Brain pericyte (primary cell): ENCODE measurements at places on chromosomes 12 and 14.

GRCh38 chr12:109121346-109121880 is 5.0 kb downstream of the ACACB start:
- DNase-seq: no peak

GRCh38 chr12:32997471-32997870 is 100.9 kb upstream of the PKP2 start:
- DNase-seq: no peak

GRCh38 chr14:55667801-55668200 is 87.8 kb downstream of the KTN1 start:
- no peak for DNase-seq

DNA sequence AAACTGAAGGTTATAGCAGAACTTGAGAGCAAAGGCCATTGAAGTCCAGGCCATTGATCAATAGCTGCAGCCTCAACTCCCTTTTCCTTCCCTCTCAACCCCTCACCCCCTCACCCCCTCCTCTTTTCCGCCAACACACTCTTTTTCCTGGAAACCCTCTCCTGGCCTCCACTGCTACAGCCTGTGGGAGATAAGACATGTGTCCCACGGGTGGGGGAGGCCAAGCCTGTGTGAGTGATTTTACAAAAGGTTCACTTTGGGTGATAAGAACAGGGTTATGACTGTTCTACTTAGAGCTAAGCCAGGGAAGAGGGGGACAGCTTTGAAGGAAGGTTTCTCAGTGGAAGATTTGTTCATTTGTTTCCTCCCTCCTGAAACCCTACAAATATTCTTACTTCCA is 9.2 kb upstream of the FGF23 start:
- no peak for DNase-seq

- DNase-seq: no peak
Observed at GRCh38 chr12:75881920-75882319, 149.7 kb downstream of the PHLDA1 start.

DNA sequence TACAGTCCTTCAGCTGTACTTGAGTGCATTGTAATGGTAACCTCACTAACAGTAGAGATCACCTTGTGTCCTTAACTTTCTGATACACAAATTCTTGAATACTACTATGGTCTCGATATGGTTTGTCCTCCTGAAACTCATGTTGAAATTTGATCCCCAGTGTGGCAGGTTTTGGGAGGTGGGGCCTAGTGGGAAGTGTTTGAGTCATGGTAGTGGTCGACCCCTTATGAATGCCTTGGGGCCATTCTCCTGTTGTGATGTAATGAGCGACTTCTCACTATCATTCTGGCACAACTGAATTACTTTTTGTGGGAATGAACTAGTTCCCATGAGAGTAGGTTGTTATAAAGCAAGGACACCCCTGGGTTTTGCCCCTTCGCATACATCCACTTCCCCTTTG is 52.3 kb downstream of the IPO8 start:
- no peak for DNase-seq

DNA sequence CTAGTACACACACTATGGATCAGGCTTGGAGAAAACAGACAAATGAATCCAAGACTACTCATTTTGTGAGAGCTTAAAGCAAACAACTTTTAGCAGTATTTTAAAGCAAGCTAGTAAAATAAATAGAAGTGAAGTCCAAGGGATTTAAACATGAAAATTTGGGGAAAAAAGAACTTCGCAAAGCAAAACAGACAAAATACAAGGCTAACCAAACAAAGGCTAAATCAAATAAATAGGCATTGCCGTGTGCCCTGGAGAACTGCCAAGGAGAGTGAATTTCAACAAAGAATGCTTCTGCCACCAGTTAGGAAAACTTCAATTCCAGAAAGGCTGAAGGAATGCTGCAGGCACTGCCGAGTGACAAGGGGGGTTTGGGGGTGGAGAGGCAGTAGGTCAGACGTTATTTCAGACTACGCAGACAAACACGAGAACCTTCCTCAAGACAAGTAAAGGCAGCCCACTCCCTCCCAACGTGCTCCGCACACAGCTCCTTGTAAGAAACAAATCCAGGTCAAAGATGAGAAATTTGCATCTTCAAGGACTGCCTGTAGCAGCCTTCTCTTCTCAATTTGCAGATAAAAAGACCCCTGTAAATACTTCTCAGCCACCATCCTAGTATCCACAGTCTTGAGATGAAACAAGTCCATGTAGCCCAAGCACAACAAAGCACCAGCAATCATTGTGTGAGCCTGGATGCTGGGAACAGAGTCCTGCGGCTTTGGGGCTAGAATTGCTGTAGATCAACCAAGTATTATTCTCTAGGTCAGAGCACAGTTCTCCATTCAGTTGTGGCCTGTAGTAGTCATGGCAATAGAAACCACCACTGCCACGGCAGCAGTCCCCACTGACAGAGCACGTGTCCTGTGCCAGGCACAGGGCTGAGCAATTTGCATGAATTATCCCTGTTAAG is 43.3 kb downstream of the EFCAB11 start:
- DNase-seq: no peak

- no peak for DNase-seq
Observed at GRCh38 chr12:7868391-7868790, 4.3 kb downstream of the SLC2A14 start.

DNA sequence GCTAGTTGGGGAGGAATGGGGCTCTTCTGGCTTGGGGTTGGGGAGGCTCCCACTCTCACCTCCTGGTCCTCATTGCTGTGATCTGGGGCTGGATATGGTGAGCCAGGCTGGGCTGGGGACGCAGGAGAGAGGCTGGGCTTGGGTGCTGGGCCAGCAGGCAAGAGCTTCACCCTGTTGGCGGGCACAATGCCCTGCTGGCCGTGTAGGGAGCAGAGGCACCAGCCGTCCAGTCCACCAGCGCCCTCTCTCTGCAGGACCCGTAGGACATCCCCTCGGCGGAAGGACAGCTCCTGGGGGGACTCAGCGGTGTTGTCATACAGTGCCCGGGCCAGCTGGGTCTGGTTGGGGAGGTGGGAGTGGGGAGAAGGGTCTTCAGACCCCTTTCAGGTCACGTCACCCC is 4.5 kb downstream of the EFS start:
- no peak for DNase-seq

- no peak for DNase-seq
Observed at GRCh38 chr12:55982319-55982936, 8.6 kb downstream of the RAB5B start.

DNA sequence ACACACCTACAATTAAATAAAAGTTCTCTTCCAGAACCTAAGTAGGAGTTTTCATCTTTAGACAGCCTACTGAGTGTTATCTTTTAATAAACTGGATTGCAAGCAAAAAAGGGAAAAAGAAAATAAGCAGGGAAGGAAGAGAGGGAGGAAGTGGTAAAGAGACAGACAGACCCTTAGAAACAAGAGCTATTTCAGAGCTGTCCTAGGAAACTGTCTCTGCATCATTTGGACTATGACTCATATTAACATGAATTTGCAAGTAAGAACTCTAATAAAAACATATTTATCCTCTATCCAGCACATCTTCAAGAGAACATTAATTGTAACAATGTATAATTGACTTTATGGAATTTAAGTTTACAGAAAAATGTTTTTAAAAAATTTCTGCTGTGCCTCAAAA is 438.8 kb upstream of the USP15 start:
- no peak for DNase-seq

- DNase-seq: no peak
Observed at GRCh38 chr12:124727264-124727800, 136.3 kb downstream of the SCARB1 start.

DNA sequence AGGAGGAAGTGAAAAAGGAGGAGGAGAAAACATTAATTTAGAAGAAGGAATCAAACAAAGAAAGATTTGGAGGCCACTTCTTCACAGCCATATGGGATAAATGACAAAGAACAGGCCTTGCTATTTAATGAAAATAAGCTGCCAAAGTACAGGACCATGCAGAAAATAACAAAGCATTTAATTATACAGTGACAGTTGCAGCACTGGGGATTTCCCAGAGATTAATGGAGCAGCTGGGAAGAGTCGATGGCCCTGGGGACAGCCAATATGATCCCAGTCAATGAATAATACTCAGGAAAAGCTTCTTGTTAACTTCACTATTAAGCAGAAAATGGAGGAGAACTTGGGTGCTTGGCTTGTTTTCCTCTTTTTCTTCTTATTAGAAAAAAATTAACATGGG is 34.6 kb downstream of the RERG start:
- DNase-seq: no peak

DNA sequence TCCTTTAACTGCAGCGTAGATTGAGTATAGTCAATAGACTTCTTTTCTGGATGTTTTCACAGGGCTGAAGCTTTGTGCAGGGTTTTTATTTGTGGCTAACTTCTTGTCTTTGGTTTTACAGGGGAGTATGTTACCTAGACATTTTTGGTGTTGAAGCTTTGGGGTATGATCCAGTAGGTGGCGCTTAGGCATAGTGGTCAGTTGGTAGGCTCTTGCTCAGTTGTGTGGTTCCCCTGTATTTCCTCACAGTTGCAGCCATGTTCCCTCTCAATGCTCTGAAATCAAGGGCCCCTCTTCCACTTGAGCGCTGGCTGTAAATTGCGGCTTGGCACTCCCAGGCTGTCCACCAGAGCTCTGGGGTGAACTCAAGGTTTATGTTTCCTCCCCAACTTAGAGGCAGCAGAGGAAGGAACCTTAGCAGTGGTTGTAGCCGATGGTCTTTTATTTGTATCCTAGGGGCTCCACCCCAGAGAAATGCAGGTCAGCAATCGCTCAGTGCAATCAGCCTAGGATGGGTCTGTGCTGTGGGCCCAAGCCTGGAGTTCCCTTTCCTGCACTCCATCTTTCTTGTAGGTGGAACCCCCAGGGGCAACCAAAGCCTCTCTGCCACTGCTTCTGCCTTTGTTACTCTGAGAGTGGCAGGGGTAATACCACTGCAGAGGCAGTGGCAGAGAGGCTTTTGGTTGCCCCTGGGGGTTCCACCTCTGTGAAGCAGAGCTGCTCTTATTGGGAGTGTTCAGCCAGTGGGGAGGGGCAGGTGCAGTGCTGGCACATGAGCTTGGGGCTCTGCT is 55.1 kb downstream of the CMAS start:
- DNase-seq: no peak
